ENCODE measurements at places on chromosomes 6 and 20.
A peak's percentile ranks its signal among the peaks of the same experiment; 100 is the strongest.

GRCh38 chr20:32333988-32334885, 23.9 kb upstream of the ASXL1 start:
- no peak for DNase-seq

- DNase-seq: no peak
Measured at GRCh38 chr20:35120012-35120701, 27.0 kb downstream of the EDEM2 start.

GRCh38 chr6:123956492-123957139, 153.0 kb downstream of the NKAIN2 start:
- no peak for DNase-seq

- no peak for DNase-seq
Measured at GRCh38 chr6:5206920-5207561, 53.7 kb downstream of the LYRM4 start.

GRCh38 chr20:36155629-36155971, 1.1 kb downstream of the EPB41L1 start:
- DNase-seq: no peak

GRCh38 chr6:44373787-44374186, 13.7 kb upstream of the CDC5L start:
- no peak for DNase-seq

- DNase-seq: no peak
Measured at GRCh38 chr6:148041546-148041945, 301.1 kb upstream of the SASH1 start.

GRCh38 chr20:3887876-3888620, 1.1 kb upstream of the PANK2 start:
- no peak for DNase-seq

- DNase-seq: no peak
Measured at GRCh38 chr6:28534875-28535274, 9.2 kb downstream of the GPX5 start.

DNA sequence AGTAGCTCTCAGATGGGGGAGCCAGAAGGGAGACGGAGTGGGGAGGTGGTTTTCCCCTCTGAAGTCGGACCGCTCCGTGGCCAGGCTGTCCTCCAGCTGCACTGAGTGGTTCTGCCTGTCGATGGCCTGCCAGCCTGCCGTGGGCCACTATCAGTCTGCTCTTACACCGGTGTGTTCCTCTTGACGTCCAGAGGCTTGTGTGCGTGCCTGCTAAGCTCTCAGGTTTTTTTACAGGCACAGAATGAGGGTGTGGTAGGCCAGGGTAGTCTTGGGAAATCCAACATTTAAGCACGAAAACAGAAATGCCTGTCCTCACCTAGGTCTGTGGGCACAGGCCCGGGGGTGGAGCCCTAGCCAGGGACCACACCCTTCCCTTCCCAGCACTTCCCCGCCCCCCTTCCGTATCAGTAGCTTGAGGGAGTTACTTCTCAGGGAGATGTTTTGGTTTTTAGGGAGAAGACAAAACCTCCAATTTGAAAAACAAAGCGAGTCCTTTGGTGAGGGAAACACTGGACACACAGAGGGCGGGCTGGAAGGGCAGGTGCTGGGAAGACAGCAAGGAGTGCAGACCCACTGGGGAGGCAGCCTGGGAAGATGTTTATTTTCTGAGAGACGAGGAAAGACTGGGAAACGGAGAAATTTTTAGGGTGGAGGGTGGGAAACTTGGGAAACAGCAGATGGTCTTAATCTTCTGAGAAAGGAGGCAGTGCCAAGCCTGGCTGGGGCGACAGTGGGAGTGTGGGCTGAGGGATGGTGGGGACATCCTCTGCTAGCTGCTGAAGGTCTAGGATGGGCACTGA, 106.5 kb downstream of the LY86 start:
- DNase-seq: no peak

DNA sequence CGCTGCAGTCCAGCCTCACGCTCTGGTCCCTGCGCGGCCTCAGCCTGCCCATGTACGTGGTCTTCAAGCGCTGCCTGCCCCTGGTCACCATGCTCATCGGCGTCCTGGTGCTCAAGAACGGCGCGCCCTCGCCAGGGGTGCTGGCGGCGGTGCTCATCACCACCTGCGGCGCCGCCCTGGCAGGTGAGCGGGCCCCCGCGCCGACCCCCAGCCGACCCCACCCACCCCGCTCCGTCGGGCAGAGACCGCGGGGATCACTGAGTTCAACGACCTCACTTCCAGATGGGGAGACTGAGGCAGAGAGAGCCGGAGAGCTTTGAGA, 545 bp downstream of the SLC35D3 start:
- DNase-seq: no peak

- no peak for DNase-seq
Measured at GRCh38 chr6:43828711-43829110, 58.7 kb downstream of the VEGFA start.

- DNase-seq: no peak
Measured at GRCh38 chr20:34110745-34111641, 1.1 kb downstream of the EIF2S2 start.

GRCh38 chr20:4673371-4674001, 48.2 kb upstream of the PRND start:
- DNase-seq: no peak

DNA sequence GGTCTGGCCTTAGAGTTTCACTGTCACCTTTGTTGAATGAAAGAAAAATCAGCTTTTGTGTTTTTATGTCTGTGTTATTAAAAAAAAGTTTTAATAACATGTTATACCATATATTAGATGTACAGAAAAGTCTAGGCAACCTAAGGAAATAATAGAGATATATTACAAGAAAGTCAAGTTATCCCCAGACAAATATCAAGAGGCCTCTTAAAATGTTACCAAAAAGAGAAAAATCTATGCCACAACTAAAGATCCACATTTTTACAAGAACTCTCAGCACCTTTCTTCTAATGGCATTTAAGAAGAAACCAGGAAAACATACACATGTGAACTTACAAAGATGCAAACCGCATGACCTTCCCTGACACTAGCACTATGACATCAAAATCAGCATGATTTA, 26.8 kb downstream of the RAMACL start:
- DNase-seq: no peak

- DNase-seq: no peak
Measured at GRCh38 chr6:56671651-56672461, 29.2 kb upstream of the DST start.

DNA sequence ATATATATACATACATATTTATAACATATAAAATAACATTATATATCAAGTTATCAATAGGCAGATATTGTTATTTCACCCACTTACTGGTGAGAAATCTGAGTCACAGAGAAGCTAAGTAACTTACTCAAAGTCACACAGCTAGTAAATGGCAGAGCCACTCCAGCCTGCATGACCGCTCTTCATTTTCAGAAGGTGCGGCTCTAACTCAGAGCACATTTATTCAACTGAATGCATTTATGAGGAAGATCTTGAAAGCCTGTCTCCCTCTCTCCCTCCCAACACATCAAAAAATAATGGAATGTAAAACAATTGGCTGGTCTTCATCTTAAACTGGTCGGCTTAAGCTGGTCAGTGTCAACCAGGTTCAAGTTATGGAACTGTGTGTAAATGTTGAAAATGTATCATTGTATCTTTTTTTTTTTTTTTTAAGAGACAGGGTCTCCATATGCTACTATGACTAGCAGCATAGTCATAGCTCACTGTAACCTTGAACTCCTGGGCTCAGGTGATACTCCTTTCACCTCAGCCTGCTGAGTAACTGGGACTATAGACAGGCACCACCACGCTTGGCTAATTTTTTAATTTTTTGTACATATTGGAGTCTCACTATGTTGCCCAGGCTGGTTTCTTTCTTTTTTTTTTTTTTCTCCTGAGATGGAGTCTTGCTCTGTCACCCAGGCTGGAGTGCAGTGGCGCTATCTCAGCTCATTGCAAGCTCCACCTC, 70.7 kb upstream of the NCOA3 start:
- no peak for DNase-seq

- no peak for DNase-seq
Measured at GRCh38 chr20:17972121-17972520, 3.3 kb downstream of the MGME1 start.

GRCh38 chr6:170062209-170062914, 228.5 kb downstream of the DLL1 start:
- no peak for DNase-seq

DNA sequence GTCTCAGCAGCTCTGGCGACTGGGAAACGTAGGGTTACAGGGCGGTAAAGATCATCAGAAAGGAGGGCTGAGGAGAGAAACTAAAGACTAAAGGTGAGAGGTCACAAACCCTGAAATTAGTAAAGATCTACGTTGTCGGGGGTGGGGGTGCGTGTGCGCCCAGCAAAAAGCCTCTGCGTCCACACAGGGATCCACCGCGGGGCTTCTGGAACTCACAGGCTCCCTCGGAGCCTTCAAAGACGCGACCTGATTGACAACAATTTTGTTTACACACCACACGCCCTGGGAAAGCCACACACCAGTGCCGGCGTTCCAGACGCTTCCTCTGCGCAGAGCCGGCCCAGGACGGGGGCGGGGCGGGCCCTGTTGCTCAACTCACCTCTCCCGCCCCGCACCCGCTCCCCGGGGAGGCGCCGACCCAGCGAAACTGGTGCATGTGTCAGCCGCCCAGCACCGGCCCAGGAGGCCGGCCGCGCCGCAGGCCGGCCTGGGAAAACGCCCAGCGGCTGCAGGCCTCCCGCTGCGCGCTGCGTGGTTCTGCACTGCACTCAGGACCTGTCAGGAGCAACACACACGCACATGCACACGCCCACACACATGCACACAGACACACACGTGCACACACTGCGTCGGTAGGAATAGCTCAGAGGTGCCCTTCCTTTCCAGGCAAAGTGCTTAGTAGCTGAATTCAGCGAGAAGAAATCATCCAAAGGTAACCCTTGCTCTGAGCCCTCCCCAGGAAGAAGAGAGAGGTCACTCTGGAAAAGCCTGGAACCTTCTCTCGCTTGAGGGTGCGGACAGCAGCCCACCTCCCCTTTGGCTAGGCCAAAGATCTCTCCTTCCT, 57.2 kb upstream of the ARID1B start:
- DNase-seq: peak; percentile 41
